ENCODE measurements at places on chromosomes 6 and 20. TPM values are rescaled to one million over a fixed set of nuclear protein-coding genes. Genes with fewer than 3 reads are reported as not detected.

DNA sequence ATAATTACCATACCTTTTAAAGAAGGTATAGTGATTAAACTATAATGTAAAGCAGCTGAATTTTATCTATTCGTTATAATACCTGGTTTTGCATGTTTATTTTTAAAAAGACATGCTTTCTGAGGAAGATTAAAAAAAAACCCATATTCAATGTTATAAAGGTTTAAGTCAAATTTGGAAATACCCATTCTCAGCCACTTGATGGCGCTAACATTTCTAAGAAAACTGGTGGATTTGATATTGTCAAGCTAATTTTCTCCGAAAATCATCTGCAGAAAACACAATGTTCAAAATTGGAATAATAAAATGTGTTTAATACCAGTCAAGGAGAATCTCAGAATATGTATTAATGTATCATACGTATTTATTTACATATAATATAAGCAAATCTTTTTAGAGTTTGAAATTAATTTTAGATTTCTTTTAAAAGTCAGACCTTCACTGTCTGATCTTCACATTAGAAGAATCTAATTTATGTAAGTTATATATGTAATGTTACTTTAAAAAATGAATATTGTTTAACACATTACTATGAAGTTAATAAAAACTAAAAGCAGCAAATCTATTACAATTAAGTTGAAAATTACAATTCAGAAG lies 35.0 kb downstream of the SHPRH start:
- H3K27ac ChIP-seq, result no peak overlapping the region
- no peaks in the 10 kb centered on the region for H3K4me1 ChIP-seq
- no peaks in the 10 kb centered on the region for H3K27me3 ChIP-seq
- DNase-seq, result no peak
- H3K4me3 ChIP-seq, result no peak overlapping the region

DNA sequence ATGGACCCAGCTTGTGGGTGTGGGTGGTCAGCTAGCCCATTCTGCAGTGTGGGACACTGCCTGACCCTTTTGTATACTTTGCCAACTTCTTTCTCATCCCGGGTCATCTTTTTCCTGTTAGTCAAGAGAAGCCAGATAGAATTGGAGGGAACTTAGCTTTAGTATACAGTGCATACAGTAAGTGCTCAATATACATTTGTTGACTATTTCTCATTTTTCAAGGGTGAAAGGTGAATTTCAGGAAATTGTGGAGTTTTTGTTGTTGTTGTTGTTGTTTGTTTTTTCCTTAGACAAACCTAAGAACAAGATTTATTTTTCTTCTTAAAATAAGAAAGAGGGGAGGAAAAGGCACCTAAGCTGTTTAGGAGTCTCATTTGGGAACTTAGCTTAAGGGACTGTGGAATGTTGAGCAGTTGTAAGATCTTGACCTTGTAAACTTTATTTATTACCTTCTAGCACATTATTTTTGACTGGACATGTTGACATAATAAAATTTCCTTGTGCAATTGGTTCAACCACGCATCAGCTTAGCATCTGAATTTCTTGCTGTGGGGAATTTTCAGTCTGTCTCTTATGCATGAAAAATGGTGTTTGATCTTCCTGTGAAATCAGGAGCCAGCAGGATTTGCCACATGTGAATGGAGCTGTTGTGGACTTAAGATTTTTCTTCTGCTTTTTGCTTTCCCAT lies 113.6 kb downstream of the ARID1B start:
- DNase-seq, result no peak
- H3K27me3 ChIP-seq, result no peaks in the 10 kb centered on the region
- H3K4me1 ChIP-seq, result no peaks in the 10 kb centered on the region
- no peaks in the 10 kb centered on the region for H3K36me3 ChIP-seq
- H3K27ac ChIP-seq, result no peak overlapping the region

- H3K27me3 ChIP-seq, result peaks cover 37% of the 10 kb centered on the region
- no peak overlapping the region for H3K27ac ChIP-seq
- DNase-seq, result no peak
- H3K4me3 ChIP-seq, result no peak overlapping the region
- H3K4me1 ChIP-seq, result no peaks in the 10 kb centered on the region
Observed at GRCh38 chr6:89886378-89887120, 7.7 kb upstream of the GJA10 start.

DNA sequence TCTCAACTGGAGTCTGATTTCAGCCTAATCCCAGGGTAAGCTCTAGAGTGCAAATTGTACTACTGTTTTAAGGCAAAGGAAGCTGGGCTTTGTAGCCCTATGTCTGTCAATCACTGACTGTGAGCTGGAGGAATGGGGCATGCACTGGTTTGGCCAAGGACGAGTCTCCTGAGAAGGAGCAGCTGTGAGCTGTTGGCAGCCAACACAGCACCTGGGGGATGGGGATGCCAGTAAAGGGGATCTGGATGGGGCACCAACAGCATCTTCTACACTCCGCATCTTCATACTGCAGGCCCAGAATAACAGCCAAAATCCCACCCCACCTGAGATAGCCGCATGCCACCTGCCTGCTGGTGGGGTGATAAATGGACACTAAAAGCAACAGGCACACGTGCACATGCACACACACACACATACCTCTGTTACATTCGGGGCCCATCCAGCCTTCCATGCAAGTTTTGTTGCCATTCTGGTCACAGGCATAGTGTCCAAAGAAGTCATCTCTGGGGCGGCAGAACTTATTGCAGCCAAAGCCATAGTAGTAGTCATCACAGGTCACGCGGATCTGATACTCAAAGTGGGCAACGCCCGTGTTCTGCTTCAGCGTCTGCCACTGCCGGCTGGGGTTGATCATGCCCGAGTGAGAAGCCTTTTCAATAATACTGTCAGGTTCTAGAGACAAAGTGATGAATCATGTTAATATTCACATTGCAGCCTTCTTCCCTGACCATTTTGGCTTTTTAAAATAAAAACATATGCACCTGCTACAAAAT lies 15.6 kb downstream of the JAG1 start:
- no peak for DNase-seq
- H3K27ac ChIP-seq, result peak overlapping the region; percentile 61
- H3K4me1 ChIP-seq, result peaks cover 22% of the 10 kb centered on the region
- no peak overlapping the region for H3K4me3 ChIP-seq

GRCh38 chr20:32167552-32167951 lies 40.0 kb downstream of the PLAGL2 start:
- DNase-seq, result no peak
- H3K4me1 ChIP-seq, result no peaks in the 10 kb centered on the region
- H3K27ac ChIP-seq, result no peak overlapping the region

GRCh38 chr6:133978896-133979240 lies 25.8 kb downstream of the TBPL1 start:
- H3K4me1 ChIP-seq, result peaks cover 6% of the 10 kb centered on the region
- DNase-seq, result no peak
- no peaks in the 10 kb centered on the region for H3K36me3 ChIP-seq
- H3K4me3 ChIP-seq, result no peak overlapping the region
- no peak overlapping the region for H3K27ac ChIP-seq

GRCh38 chr6:1381481-1382330 lies 7.7 kb upstream of the FOXF2 start:
- H3K27ac ChIP-seq, result peak overlapping the region; percentile 87
- H3K36me3 ChIP-seq, result no peaks in the 10 kb centered on the region
- H3K4me1 ChIP-seq, result peaks cover 41% of the 10 kb centered on the region
- peaks cover 100% of the 10 kb centered on the region for H3K27me3 ChIP-seq
- DNase-seq, result peak; percentile 49

- no peaks in the 10 kb centered on the region for H3K27me3 ChIP-seq
- no peaks in the 10 kb centered on the region for H3K36me3 ChIP-seq
- no peak for DNase-seq
- H3K27ac ChIP-seq, result no peak overlapping the region
Observed at GRCh38 chr6:45690846-45691245, 313.1 kb upstream of the SUPT3H start.

DNA sequence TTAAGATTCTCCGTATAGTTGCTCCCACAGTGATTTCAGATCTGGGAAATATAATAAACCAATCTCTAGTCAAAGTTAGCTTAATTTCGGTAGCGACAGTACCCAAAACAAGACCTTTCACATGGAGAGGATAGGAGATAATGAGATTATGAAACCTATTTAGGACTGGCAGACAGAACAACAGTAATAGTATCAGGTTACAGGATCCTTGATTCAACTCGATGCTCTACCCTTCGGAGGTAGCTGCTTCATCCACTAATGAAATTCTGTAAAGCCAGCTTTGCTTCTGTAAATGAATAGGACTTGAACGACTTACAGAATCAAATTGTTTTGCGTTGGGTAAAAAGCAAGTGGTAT lies 534 bp upstream of the AKIRIN2 start:
- no peaks in the 10 kb centered on the region for H3K36me3 ChIP-seq
- peaks cover 6% of the 10 kb centered on the region for H3K4me1 ChIP-seq
- no peaks in the 10 kb centered on the region for H3K27me3 ChIP-seq
- peak overlapping the region; percentile 37 for H3K4me3 ChIP-seq
- peak overlapping the region; percentile 100 for H3K27ac ChIP-seq

- H3K4me3 ChIP-seq, result no peak overlapping the region
- H3K27me3 ChIP-seq, result no peaks in the 10 kb centered on the region
- DNase-seq, result no peak
- no peaks in the 10 kb centered on the region for H3K4me1 ChIP-seq
- no peak overlapping the region for H3K27ac ChIP-seq
- H3K36me3 ChIP-seq, result no peaks in the 10 kb centered on the region
Observed at GRCh38 chr20:37245216-37246150, 16.1 kb downstream of the GHRH start.

DNA sequence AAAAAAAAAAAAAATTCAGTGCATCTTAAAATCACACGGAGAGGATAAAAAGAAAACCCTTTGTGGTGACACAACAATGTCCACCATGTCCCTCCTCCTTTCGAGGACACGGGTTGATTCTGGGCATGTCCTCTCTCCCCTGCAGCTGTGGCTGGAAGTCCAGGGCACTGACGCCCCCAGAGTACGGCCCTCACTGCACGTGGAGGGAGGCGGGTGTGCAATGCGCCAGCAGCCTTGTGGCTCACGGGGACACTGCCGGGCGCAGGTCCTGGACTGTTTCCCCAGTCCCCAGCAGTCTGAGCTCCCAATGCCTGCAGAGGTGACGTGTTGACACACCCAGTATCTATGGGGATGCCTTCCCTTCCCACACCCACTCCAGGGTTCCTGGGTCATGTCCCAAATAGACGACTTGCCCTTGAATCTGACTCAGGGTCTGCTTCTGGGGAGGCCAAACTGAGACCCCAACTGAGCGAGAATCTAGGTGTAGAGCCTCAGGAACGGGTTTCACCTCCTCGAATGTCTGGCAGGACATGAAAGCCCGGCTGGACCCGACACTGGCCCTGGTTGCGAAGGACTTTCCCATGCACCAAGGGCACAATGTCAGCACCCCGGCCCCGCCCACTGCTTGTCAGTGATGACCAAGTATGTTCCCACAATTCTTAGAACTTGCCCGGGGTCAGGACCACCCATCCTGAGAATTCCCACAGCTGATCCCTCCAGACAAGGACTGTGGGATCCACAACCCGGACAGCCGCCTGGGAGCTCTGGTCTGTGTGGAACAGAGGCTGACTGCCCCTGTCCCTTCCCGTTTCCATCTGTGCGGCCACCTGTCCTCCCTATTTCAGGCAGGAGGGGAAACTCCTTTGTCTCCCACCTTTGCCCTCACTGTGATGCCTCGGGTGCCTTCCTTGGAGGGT lies 425.1 kb upstream of the SULF2 start:
- no peak overlapping the region for H3K4me3 ChIP-seq
- H3K27ac ChIP-seq, result no peak overlapping the region
- no peaks in the 10 kb centered on the region for H3K27me3 ChIP-seq
- DNase-seq, result no peak

DNA sequence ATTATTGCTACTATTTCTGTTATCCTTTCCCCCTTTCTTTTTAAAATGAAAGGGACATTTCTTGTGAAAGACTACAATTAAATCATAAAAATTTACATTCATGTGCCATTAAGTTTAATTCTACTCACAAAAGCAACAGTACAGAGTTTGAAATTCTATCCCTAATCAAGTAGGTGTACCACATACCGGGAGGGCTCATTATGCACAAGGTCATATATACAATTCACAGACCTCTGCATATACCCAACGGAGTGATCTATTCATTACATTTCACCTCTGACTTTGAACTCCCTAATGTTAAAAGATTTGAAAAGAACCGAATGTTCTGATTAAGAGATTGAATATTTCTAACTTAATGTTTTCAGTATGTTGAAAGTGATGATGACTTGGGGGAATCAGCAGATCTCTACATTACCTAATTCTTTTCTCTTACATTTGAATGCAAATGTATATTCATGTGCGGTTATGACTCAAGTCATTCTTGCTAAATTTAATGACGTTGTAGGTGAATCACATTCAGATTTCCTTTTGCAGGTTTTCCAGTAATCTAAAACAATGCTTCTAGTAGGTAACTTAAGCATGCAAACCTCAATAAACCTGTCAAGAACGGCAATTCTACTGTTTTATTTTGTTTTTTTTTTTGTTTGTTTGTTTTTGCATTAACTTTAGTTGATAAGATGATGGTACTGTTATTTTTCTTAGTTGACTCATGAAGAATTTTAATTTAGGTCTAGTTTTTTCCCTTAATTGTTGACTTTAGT lies 7.3 kb downstream of the EYA4 start:
- H3K27ac ChIP-seq, result no peak overlapping the region
- no peaks in the 10 kb centered on the region for H3K4me1 ChIP-seq
- no peaks in the 10 kb centered on the region for H3K36me3 ChIP-seq

DNA sequence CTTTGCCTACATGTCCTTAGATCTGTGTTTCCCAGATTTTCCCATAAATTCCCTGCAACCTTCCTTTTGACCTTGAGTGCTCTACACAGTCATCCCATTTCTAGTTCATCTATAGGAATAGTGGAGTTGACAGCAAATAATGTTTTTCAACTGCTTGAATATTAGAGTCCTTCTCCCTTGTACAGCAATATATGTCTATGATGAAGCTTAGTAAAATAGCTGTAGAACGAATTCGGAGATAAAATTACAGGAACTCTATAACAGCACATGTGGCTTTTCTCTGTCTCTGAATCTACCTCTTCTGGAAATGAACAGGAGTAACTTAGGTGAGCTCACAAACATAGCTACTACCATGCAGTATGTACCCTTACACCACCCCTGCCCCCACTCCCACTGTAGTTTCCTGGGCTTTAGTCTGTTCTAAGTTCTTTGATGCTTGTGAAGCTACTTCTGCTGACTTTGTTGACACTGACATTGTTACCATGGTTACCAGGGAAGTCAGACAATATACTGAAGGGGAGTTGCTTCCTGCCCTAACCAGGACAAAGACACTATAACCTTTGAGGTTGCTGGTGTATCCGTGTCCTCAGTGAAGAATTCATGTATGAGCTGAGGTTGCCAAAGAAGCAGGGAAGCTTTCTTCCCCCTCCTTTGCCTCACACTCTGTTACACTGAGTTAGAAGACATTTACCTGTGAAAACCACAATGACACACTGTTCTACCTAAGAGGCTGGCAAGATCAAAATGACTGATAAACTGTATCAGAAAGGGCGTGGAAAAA lies 35.8 kb upstream of the SHLD1 start:
- H3K27me3 ChIP-seq, result no peaks in the 10 kb centered on the region
- no peak overlapping the region for H3K4me3 ChIP-seq
- H3K27ac ChIP-seq, result no peak overlapping the region

- DNase-seq, result no peak
- H3K27me3 ChIP-seq, result no peaks in the 10 kb centered on the region
- no peak overlapping the region for H3K27ac ChIP-seq
- no peaks in the 10 kb centered on the region for H3K4me1 ChIP-seq
Observed at GRCh38 chr20:60007464-60007863, 49.2 kb downstream of the CDH26 start.

The PNLDC1 gene
- not detected for total RNA-seq

The SIRPB2 gene
- total RNA-seq, result not detected

The ELOVL4 gene
- not detected for total RNA-seq

The GATA5 gene
- total RNA-seq, result not detected

The HECA gene
- 47.8 TPM for total RNA-seq

The PROKR2 gene
- total RNA-seq, result not detected

The OVOL2 gene
- total RNA-seq, result 66.2 TPM

The MOG gene
- not detected for total RNA-seq

Measured in transverse colon (tissue), 4 donors.